ENCODE measurements at places on chromosomes 3 and 15.

DNA sequence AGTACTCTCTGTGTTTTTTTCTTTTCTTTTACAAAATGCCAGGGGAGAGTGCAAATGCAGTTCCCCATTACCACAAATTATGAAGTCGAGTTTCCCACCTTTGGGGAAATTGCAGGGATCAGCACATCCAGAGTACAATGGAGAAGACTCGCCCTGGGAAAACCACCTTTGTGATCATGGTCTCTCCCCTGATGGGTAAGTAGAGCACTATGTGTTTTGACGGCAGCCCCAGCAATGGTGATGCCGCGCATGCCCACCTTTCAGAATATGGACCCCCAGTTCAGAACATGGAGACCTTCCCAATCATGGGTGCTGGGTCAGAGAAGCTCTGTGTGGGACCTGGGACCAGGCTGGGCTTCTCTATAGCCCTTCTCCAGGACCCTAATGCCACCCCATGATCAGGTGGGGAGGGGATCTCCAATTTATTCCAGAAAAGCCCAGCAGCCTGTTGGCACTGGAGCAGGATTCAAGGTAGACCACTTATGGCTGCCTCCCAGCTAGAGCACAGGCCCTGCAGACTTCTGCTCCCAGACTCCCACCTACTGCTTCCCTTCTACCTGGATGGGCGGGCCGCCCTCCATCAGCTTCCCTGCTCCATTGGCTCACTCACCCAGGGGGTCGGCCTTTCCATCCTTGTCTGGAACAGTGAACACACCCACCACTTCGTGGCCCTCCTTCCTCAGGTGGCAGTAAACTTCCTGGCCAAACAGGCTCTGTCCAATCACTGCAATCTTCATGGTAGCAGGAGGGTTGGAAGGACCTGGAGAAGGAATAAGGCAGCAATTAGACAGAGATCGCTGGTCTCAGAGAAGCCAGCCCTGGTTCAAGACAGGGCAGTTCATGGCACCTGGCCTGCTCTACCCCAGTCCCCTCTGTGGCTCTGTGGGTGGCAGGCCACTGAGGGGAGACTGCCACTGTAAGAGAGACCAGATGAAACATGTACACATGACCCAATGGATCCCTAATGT is 19.9 kb downstream of the ALDH1L1 start:
- DNase-seq = no peak

DNA sequence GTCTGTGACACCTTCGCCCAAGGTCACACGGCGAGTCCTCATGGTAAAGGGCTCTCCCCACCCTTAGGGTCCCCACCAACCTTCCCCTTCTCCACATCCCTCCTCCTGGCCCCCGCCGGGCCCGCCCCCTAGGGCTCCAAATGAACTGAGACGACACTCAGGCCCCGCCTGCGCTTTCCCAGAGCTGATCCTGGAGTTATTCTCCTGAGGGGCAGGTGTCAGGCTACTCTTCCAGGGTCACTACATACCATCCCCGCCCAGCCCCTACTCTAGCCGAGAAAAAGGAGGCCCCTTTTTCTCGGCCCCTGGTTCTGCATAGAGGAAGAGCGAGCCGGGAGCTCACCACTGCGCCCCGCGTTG is 292 bp downstream of the USP4 start:
- DNase-seq = no peak

DNA sequence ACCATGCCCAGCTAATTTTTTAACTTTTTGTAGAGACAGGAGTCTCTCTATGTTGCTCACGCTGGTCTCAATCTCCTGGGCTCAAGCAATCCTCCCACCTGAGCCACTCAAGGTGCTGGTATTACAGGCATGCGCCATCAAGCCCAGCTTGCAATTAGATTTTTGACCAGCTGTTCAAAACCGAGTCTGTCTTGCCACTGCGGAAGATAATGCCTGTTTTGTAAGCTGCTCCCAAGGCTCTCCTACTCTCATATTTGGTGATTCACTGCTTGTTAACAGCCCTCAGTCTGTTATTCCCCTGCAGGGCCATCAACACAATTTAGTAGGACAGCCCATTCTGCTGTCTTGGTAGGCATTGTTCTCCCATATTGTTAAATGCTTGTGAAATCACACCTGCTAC is 17.8 kb upstream of the MCCC1 start:
- DNase-seq = no peak

- no peak for DNase-seq
Measured at GRCh38 chr15:52155878-52156277, 35.3 kb downstream of the GNB5 start.

All from CD14-positive monocyte (primary cell).